ENCODE measurements at places on chromosomes 1 and 21.

- DNase-seq, result no peak
Measured at GRCh38 chr1:18629659-18630510, 761 bp upstream of the PAX7 start.

DNA sequence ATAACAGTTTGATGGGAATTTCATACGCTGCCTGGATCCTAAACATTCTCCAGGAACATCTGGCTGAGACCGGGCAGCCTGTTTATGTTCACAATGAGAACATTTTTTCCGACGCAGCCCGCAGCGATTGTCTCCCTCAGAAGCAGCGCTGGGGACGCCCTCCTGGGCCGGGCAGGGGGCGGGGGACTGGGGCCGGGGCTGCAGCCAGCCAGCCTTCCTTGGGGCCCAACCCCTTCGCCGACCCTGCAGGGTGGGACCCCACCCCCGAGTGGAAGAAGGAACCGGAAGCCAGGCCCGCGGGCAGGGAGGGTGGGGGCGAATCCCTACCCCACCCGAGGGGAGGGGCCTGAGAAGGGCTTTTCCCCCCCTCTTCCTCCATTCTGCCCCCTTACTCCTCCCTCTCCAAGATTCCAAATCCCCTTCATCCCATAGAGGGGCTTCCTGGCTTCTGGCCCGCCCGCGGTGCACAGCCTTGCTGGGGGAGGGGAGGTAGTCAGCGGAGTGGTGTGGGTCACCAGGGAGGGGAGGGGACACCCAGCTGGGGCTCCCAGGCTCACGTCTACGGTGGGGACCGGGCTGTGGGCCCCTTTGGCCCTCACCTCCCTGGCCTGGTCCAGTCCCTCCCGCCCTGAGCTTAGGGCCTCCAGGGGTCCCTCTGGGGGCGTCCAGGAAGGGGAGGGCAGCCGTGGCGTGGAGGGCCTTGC, 60.6 kb downstream of the WNT9A start:
- peak; percentile 10 for DNase-seq

DNA sequence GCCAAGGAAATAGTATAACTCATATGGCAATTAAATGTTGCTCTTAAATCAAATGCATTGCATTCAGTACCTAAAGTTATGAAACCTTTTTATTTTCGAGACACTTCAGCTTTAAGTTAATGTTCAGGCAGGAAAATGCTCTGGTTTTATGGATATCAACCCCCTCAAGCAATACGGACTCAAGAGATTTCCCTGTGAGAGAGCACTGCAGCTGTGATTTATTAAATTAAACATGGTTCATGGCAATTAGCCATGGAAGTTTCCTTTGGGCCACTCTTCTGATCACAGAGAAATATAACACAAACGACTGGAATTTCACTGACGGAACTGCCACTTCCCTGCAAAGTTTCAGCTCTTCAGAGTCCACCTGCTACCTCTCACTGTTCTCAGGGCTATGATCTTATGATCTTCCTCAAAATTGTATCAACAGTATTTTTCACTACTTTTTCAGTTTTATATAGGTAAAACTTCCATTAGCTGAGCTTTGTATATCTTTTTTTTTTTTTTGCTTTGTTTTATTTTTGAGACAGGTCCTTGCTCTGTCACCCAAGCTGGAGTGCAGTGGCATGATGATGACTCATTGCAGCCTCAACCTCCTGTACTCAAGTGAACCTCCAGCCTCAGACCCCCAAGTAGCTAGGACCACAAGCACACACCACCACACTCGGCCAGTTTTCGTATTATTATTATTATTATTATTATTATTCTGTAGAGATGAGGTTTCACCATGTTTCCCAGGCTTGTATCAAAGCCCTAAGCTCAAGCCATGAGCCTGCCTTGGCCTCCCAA, 923.1 kb upstream of the TMPRSS15 start:
- DNase-seq, result no peak

- no peak for DNase-seq
Measured at GRCh38 chr1:63590166-63590560, 3.0 kb upstream of the PGM1 start.

GRCh38 chr1:6329396-6329795, 64.2 kb downstream of the ACOT7 start:
- no peak for DNase-seq

DNA sequence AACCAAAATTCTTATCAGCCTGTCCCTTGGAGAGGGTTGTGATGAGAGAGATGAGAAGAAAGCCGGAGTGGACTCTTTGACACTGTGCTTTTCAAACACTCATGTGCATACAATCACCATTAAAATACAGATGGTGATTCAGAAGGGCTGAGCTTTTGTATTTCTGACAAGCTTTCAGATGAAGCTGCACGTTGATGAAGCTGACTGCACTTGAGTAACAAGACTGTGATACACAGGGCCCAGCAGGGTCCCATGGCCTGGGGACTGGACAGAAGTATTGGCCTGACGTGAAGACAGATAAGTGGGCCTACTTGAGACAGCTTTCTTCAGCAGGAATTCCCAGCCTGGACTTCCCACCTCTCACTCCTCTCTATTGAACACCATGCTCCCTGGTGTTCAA, 258.2 kb downstream of the CHRM3 start:
- no peak for DNase-seq

DNA sequence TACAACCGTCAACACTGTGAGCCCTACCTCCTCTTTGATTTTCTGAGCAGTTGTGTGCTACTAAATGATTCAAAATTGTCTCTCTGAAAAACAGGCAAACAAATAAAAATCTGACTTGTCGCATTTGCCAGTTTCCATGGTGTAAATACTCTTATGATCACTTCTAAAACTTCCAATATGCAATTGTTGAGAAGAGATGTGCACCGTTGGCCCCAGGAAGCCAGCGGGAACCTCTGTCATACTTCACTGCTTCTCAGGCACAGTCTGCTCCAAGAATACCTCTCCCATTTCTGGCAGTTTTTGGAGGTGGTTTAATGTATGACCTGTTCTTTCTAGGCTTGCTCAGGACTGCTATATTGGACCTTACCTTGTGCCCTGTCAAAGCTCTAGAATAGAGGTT, 196.0 kb upstream of the NCAM2 start:
- no peak for DNase-seq

DNA sequence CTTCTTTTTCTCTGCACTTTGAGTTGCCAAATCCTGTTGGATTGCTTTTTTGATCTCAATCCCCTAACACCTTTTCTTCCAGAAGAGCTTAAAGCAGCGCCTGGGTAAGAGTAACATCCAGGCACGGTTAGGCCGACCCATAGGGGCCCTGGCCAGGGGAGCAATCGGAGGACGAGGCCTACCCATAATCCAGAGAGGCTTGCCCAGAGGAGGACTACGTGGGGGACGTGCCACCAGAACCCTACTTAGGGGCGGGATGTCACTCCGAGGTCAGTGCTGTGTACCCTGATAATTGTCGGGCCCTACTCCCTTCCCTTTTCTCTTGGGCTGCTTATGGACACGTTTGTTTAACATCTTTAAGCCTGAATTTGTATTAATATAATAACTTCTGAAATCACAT, 8.3 kb downstream of the CHTOP start:
- DNase-seq, result no peak

GRCh38 chr1:223215026-223215425, 72.0 kb upstream of the TLR5 start:
- no peak for DNase-seq

DNA sequence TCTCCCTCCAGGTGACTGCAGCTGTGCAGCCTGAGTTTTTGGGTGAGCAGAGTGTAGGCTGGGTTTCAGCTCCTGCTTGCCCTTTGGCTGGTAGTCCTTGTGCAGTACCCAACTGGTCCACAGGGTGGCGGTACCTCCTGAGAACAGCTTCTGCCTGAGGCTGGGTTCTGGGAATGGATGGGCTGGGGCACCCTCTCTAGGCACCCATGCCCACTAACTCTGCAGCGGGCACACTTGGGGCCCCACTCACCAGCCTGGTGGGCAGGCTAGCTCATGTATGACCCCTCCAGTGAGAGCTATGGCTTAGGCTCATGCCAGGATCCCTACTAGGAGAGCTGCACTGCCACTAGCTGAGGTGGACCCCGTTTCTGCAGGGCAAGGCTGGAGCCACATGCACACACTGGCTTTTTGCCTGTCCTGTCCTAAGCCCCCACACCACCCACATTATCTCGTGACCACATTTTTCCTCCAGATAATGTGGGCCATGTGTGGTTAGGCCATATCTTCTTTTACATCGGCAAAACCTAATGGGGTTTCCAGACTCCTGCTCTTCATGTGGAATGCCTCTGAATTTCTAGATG, 15.5 kb upstream of the GSTM4 start:
- no peak for DNase-seq

GRCh38 chr1:208569181-208569580, 325.0 kb upstream of the PLXNA2 start:
- no peak for DNase-seq

DNA sequence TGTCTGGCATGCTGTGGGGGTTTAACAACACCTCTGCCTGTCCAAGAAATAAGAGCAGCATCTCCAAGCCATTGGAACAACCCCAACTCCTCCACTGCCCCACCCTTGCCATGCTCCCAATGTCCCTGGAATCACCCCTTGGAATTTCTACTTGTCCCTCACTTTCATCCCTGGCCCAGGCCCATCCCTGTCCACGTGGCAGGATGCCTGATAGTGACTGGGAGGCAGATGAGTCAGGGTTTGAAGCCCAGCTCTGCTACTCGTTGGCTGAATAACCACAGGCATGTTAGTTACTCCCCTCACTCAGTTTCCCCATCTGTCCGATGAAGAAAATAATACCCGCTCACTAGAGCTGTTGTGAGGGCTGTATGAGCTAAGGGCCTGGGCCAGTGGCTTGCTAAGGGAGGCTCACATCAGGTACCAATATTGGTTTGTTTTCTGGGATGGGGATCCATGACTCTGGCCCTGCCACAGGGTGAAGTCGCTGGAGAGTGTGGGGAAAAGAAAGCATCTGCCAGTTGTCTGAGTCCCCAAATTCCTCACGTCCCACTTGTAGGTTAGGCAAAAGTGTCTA, 99.4 kb upstream of the TLR5 start:
- DNase-seq, result no peak

GRCh38 chr1:228215663-228216116, 7.8 kb downstream of the OBSCN start:
- DNase-seq, result no peak

DNA sequence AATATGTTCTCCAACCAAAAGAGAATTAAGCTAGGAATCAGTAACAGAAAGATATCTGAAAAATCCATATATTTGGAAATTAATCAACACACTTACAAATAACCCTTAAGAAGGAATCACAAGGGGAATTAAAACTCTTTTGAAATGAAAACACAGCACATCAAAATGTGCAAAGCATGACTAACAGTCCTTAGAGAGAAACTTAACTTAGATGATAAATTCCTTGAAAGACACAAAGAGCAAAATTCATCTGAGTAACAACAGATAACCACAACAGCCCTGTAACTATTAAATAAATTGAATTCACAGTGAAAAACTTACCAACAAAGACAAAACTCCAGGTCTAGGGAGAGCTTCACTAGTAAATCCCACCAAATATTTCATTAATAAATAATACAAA, 283.8 kb downstream of the SDCCAG8 start:
- DNase-seq, result no peak

DNA sequence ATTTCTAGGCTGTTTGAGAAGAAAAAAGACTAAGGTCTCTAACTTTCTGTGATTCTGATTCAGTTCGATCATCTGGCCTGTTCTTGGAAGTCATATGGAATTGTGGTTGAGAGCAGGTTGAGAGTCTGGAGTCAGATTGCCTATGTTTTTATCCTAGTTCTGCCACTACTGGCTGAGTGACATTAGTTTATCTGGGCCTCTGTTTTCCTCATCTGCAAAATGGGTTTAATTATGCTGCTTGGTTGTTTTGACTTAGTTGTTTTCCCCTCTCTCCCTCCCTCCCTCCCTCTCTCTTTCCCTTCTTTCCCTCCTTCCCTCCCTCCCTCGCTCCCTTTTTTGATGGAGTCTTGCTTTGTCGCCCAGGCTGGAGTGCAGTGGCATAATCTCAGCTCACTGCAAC, 6.2 kb downstream of the MACF1 start:
- DNase-seq, result no peak
